H9 (cell line): ENCODE measurements at places on chromosomes 11 and 22.

DNA sequence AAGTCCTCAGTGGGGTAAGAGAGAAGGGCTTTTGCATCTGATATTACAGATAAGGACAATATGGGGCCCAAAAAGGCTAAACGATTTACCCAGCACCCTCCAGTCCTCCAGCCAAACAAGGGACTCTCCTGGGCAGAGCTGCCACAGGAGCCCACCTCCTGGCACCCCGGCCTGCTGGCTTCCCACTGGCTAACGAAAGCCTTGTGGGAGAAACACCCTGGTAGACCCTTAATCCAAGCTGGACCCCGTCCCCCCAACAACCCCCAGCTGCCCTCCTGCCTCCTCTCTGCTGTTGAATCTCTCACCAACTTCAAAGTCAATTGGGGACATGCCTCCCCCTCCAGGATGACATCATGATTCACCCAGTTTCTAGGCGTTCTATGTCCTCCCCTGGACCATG is 10.8 kb downstream of the C1QTNF6 start:
- DNase-seq = no peak

- no peak for DNase-seq
These were observed 3.3 kb downstream of the SELENOM start for GRCh38 chr22:31103899-31104694.

- DNase-seq = no peak
These were observed 138.7 kb upstream of the E2F8 start for GRCh38 chr11:19379465-19379864.

- DNase-seq = no peak
These were observed 7.2 kb upstream of the CARD10 start for GRCh38 chr22:37526376-37526775.

DNA sequence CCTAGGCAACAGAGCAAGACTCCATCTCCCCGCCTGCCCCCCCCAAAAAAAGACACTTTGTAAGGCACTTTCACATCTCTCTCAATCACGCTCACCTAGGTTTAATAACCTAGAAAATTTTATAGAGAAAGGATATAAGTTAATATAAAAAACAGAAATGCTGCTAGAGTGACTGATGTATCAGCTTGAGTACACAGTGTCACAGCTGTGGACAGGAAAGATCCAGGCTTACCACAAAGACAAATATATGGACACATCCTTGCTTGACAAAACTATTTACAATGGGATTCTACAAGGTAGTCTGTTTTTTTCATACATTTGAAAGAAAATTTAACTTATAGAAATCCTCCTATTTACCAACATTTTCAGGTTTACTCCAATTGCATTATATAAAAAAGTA is 96.7 kb downstream of the ABTB2 start:
- no peak for DNase-seq

DNA sequence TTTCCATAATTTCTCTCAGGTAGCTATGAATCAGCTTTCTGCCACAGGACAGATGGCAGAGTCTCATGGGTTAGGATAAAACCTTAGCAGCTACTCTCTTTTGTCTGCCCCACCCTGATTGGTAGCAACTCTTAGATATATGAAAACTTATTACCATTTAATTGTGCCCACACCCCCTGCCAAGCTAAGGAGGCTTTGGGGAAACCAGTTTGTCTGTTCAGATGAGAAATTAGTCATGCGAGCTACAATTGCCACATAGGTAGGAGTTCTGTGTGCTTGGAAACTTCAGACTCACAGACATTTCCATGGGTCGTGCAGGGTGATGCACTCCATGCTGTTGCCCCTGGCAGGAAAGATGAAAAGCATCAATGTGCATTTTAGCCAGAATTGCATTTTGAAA is 39.9 kb downstream of the CD44 start:
- no peak for DNase-seq

GRCh38 chr11:12185914-12186313 is 75.5 kb downstream of the MICAL2 start:
- DNase-seq = no peak

GRCh38 chr11:134514354-134514951 is 102.4 kb upstream of the B3GAT1 start:
- DNase-seq = no peak

GRCh38 chr11:11533057-11533456 is 88.7 kb downstream of the GALNT18 start:
- DNase-seq = no peak

- no peak for DNase-seq
These were observed 27.7 kb upstream of the TP53I11 start for GRCh38 chr11:44978274-44978960.

GRCh38 chr22:21032037-21032867 is at the start of gene SLC7A4:
TSS of gene SLC7A4 (minus strand) at chr22:21032561. CDS start at chr22:21031812, 749 bp downstream.
- no peak for DNase-seq

GRCh38 chr11:7597620-7598019 is 75.7 kb downstream of the CYB5R2 start:
- DNase-seq = no peak

DNA sequence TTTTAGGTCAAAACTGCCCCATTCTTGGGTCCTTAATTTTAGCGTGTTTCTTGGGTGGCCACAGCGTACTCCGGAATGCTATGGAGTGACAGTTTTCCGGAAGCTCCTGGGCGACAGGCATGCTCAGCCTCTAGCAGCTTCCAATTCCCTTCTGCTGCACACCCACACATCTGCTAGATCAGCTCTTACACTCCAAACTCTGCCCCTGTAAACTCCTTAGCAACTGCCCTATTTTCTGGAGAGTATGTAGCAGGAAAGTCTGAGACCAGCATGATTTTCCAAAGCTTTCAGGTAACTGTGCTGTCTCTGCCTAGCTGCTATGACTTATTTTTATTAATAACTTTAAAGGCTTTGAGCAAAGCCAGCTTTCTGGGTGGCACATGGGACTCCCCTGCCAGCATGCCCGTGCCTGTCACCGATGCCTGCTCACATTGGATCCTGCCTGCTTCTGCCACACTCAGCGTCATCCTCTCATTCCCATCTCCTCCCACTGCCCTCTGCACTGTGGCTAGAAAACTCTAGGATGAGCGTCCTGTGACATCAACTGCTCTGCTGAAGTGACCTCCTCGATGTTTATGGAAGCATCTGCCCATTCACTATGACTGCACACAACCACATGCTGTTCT is 17.3 kb downstream of the TOLLIP start:
- DNase-seq = no peak

DNA sequence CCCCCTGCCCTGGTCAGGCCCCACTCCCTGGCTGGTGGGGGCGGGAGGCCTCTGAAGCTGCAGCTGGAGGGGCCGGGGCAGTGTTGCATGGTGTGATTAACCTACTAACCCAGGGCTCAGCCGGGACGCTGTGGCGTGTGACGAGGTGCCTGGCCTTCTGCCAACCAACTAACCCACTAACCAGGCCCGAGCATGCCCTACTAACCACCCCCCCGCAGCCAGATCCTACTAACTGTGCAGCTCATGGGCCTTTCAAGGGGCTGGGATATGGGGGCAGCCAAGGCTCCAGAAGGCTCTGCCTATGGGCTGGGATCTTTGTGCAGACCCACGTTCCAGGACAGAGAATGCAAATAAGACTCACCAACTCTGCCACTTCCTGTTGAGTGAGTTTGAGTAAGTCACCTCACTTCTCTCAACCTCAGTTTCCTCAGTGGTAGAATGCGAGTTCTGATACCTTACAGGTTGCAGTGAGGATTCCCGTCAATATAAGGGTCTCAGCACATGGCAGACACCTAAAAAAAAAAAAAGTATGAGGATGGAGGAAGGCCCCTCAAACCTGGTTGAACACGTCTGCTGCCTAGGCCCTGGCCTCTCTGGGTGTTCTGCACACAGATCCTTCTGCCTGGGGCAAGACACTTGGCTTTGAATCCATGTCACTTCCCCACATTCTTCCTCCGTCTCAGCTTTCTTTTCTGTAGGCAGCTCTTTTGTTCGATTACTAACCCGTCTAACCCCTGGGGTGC is 14.1 kb downstream of the MIAT start:
- no peak for DNase-seq

DNA sequence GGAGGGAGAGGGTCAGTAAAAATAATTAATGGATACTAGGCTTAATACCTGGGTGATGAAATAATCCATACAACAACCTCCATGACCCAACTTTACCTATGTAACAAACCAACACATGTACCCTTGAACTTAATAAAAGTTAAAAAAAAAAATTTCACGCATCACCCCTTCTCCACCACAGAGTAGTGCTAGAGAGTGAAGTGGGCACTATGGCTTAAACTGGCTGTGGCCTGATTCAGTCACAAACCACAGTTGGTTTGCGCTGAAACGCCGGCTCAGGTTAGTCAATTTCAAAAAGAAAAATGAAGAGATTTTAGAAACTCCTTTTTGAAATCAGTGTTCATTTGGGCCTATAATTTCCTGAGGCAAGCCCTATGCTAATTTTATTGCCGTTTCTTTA is 144.3 kb downstream of the TRPC6 start:
- DNase-seq = no peak

- DNase-seq = no peak
These were observed 12.6 kb downstream of the KLHL35 start for GRCh38 chr11:75420224-75421034.

DNA sequence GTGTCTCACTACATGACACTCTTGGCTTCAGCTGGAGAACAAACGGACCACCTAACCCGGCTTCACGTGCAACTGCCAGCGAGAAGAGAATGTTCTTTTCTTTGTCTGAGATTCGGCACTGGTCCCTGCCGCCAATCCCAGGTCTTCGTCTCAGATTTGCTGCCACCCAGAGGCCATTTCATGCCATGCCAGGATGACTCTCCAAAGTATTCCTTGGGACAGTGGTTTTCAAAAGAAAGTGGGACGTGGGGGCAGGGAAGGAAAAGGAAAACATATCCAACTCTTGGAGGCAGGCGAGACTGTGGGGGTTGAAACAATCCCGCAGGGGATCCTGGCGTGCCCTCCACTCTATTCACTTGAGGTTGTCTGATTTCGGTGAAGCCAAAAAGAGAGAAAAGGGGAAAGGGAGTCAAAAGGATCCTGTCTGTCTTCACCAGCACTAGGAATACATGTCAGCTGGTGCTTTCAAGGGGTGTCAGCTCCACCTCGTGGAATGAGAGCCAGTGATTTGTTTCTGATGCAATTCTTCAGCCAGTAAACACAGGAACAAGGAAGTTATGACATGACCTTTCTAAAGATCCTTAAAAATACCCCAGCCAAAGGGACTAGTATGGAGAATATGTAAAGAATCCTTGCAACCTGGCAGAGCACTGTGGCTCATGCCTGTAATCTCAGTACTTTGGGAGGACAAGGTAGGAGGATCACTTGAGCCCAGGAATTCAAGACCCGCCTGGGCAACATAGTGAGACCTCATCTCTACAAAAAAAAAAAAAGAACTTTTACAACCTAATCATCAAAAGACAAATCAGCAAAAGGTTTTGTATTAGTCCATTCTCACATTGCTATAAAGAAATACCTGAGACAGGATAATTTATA is 41.0 kb upstream of the APLNR start:
- peak; percentile 84 for DNase-seq

- DNase-seq = peak; percentile 45
These were observed 1917.5 kb downstream of the LRRC4C start for GRCh38 chr11:39541945-39542351.

- no peak for DNase-seq
These were observed 20.1 kb upstream of the SORL1 start for GRCh38 chr11:121431820-121432526.

DNA sequence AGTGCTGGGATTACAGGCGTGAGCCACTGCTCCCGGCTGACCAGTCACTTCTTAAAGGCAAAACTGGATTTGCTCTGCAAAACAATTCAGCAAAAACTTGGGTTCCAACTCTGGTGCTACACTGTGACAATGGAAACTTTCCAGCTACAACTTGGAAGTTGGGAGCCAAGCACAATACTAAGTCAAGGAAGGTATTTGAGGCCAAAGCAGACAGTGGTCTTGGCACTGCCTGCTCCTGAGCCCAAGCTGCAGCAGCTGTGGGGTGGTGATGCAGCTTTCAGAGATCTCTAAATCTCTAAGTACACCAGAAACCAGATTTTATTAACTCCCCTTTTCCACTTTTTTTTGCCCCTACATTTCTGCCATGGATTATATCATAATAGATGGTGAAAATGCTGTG is 17.5 kb downstream of the ADM start:
- DNase-seq = no peak

GRCh38 chr22:44620129-44620840 is 81.7 kb upstream of the PRR5 start:
- DNase-seq = peak; percentile 87

GRCh38 chr11:93193731-93194130 is 4.1 kb downstream of the SLC36A4 start:
- no peak for DNase-seq

GRCh38 chr22:44702479-44703198 is 635 bp downstream of the PRR5 start:
- peak; percentile 64 for DNase-seq

- no peak for DNase-seq
These were observed 39.3 kb downstream of the RPL27A start for GRCh38 chr11:8721609-8722500.

GRCh38 chr11:107856981-107857517 is 1.5 kb downstream of the SLC35F2 start:
- DNase-seq = no peak

GRCh38 chr11:2419638-2420501 is 19.3 kb downstream of the TSSC4 start:
- peak; percentile 81 for DNase-seq

DNA sequence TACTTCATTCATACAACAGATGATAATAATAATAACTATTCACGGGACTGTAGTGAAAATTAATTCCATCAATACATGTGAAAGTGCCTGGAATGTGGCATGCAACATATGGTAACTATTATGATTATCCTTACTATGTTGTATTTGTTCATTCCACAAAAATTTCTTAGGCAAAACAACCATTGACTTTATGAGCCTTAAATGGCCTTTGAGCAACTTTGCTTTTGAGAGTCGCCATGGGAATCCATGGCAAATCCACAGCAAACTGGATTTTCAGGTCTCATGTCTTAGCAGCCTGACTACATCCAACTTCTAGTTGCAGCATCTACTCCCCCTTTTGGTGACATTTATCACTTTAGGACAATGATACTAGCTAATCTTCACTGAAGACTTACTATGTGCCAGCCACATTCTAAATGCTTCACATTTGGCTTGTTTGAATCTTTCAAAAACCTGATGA is 56.8 kb downstream of the SLC1A2 start:
- DNase-seq = no peak

- no peak for DNase-seq
These were observed 181.6 kb upstream of the POU2AF2 start for GRCh38 chr11:111063726-111064517.

DNA sequence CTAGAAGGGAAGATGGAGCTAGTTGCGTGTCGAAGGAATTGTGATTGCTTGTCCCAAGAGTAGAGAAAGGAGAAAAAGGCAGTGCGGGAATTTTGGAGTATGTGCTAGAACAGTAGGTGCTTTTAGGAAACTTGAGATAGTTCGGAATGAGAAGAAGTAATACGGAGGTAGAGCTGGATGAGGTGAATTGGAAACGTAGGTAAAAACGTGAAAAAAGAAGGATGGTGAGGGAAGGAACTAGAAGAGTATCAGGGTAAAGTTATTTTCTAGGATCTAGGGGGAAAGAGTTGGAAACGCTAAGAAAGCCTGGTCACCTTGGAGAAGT is 1.4 kb downstream of the CEP57 start:
- DNase-seq = no peak
